Urothelium cell line (cell line): ENCODE measurements at places on chromosomes 7 and 10.

- DNase-seq: no peak
These were observed 24.6 kb upstream of the BHLHA15 start for GRCh38 chr7:98186452-98187137.

- peak; percentile 77 for DNase-seq
These were observed 822 bp downstream of the SAMD9L start for GRCh38 chr7:93147363-93147762.

DNA sequence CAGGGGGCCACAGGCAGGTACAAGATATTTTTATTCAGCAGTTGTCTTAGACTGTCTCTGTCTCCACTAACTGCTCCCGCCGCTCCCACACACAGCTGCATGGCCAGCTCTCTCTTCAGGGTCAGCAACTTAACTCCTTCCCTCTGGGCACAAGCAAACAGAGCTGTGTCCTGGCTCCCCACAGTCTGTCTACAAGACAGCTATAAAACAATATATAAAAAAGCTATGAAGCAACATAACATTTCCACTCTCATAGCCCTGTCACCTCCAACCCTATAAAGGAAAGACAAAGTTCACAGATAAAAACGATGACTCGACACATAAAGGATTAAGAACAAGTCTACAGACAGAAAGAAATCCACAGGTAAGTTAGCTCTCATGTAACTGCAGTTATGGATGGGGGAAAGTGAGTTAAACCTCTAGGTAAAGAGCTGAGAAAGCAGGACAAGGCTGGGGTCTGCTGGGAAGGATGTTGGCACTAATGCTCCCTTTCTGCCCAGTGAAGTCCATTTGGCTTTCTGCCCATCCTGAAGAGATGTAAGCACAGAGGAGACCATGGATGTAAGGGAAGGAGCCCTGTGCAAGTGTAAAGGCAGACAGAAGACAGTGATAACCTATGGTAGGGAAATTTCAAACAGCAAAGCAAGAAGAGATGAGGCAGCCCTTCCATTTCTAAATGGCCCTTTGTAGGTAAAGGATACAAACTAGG is 27.0 kb downstream of the RAPGEF5 start:
- no peak for DNase-seq

DNA sequence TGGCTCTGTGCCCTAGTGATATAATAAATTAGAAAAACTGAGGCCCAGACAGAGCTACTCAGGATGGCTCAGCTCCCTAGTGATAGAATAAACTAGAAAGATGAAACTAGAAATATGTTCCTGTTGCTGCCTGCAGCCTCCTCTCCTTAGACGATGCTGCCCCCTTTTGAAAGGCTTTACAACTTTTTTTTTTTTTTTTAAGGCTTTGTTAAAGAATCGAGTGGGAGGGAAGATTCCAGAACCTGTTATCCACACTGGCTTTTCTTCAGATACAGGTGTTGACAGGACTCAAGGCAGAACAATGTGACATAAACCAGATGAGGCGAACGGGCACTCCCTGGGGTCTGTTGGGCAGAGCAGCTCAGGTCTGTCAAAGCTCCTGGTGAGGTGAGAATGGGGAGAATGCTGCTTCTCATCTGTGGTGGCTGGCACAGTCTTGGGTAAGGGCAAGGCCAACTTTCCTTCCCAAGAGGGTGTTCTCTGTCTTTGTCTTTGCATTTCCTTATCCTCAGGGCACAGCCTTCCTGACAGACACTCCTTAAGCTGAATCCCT is 175.1 kb downstream of the COBL start:
- DNase-seq: peak; percentile 54

DNA sequence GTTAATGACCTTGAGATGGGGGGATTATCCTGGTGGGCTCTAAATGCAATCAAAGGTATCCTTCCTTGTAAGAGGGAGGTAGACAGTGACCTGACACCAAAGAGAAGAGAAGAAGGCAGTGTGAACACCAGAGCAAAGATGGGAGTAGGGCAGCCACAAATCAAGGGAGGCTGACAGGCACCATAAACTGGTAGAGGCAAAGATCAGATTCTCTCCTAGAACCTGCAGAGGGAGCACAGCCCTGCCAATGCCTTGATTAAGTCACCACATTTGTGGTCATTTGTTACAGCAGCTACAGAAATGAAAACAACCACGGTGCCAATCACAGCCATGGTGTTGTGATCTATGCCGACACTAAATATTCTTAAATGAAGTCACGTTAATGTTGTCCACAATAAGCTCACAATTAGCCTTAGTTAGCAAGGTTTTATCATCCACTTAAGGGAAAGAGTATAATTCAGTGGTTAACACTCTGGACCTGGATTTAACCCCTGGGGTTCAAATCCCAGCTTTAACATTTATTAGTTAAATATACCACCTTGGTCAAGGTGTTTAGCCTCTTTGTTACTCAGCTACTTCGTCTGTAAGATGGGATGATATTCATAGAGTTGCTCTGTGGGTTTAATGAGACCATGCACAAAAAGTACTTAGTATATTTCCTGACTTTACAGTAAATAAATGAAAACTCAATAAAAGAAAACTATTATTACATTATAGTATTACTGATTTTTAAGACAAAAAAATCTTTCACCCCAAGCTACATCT is 70.8 kb downstream of the SGMS1 start:
- peak; percentile 16 for DNase-seq

- no peak for DNase-seq
These were observed 197.7 kb downstream of the TCERG1L start for GRCh38 chr10:131113709-131114291.

DNA sequence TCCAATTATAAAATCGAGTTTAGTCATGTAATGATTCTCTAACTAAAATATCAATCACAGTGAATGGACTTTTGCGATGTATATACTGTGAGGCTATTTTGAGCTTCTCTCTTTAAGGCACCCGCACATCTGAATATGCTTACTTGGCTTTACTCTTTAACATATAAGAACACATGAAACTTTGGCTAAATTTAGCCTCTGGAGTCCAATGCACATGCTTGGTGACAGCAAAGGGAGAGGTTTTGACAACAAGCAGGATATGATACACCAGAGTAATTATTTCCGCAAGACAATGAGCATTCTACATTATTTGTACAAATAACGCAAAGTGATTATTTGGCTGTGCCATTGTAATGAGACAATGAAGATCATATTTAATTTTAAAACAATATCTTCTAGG is 72.4 kb downstream of the ARID5B start:
- no peak for DNase-seq

DNA sequence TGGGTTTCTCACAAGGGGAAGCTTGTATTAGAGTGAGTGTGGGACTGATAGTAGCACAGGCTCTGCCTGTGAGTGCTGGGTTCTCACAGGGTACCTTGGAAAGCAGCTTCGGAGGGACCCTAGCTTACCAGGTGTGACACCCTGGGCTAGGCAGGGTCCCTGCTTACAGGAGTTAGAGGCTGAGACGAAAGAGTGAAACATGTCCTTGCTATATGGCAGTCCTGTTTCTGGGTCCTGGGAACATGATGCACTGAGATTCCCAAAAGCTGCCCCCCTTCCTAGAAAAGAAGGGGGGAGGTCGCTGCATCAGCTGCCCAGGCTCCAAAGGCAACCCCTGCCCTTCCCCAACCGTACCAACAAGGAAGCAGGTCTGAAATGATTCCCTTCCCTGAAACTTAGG is 6.3 kb upstream of the ARHGAP22 start:
- no peak for DNase-seq

GRCh38 chr10:68333440-68334431 is 1.0 kb upstream of the PBLD start:
- DNase-seq: no peak

- peak; percentile 59 for DNase-seq
These were observed 65.8 kb upstream of the FRMD4A start for GRCh38 chr10:14396411-14397048.

- DNase-seq: no peak
These were observed 53.7 kb downstream of the KCNH2 start for GRCh38 chr7:150924369-150924781.

- DNase-seq: peak; percentile 42
These were observed 179.9 kb downstream of the PTPRN2 start for GRCh38 chr7:158407581-158408317.

GRCh38 chr10:106714734-106715555 is 449.6 kb downstream of the SORCS1 start:
- no peak for DNase-seq

- DNase-seq: no peak
These were observed 49.7 kb upstream of the NRF1 start for GRCh38 chr7:129561677-129562359.

DNA sequence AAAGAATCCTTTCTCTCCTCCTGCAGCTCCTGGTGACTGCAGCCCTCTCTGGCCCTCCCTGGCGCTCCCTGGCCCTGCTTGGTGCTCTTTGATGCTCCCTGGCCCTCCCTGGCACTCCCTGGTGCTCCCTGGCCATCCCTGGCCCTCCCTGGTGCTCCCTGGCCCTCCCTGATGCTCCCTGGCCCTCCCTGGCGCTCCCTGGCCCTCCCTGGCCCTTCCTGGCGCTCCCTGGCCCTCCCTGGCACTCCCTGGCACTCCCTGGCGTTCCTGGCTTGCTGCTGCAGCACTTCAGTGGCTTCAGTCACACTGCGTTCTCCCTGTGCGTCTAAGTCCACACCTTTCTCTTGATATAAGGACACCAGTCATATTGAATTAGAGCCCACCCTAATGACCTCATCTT is 15.2 kb upstream of the FGFR2 start:
- DNase-seq: no peak

DNA sequence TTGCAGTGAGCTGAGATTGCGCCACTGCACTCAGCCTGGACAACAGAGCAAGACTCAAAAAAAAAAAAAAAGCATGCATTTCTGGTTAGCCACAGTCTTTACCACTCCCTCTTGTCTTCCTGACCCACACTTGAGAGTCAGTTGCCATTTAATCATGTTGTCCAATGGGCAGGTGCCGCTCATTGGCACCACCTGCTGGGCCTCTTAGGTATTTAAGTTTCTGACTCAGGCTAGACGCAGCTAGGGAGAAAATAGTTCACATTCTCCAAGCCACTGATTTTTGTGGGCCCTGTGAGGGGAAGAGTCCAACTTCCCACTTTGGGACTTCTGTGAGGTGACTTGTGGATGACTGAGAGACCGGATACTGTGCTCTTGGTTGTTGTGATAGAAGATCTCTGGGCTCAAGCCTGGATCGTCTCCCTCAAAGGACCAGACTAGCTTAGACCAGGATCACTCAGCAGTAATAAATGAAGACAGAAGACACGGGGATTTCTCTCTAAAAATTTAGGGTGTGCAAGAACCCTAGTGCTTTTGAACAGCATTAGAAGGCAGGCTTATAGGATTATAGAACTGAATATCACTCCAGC is 26.8 kb upstream of the SORCS3 start:
- DNase-seq: peak; percentile 64

DNA sequence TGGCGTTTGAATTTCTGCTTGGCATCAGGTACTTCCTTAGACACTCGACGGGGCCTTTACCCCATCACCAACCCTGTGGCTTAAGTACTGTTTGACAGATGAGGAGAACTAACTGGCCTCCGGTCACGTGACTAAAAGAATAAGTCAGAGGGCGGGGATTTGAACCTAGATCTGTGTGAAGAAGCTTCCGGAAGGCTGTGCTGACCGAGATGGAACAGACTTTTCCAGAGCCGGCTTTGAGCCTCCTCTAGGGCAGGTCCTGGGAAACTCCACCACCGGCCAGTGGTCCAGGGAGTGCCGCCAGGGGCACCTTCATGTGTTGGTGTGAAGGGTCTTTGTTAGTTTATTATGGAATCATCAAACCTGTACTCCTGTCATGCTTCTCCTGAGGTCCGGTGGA is 26.9 kb downstream of the CAMK1D start:
- DNase-seq: no peak

DNA sequence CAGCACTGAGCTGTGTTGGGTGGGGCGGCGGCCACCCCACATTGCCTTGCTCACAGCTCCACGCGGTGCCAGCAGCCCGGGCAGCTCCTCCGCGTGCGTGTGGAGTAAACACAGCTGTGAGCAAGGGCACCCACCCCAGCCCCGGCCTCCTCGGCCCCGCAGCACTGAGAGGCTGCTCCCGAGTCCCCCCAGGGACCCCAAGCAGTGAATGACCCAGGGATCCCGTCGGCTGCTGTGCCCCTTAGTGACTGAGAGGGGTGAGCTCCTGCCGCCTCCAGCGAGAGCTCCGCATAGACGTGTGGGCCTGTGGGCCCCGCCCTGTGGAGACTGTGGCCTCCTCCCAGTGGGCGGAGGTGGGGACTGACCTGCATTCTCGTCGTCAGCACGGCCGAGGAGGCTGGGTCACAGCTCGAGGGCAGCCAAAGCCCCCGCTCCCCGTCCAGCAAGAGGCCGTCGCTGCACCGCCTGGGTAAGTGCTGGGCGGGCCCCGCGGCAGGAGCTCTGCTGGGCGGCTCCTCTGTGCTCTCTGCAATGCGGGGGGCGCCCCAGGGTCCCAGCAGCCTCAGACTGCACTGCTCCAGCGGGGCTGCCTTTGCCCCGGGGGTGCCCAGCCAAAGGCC is 29.9 kb upstream of the UTF1 start:
- no peak for DNase-seq

DNA sequence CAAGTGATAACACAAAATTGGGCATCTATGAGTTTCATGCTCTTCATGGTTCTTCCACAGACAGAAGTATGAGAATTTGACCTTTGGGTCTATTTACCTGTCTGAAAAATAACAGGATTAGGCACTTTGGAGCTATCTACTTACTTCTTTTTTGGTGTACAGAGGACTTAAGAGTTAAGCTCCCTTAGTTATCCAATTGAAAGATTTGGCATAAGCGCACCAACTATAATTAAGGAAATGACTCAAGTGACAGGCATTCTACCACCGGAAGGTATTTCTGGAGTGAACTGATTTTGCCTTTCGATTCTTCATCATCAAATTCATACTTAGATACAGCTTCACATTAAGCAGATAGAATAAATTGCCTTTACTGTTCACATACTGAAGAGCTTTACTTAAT is 43.9 kb downstream of the IFIT5 start:
- no peak for DNase-seq

DNA sequence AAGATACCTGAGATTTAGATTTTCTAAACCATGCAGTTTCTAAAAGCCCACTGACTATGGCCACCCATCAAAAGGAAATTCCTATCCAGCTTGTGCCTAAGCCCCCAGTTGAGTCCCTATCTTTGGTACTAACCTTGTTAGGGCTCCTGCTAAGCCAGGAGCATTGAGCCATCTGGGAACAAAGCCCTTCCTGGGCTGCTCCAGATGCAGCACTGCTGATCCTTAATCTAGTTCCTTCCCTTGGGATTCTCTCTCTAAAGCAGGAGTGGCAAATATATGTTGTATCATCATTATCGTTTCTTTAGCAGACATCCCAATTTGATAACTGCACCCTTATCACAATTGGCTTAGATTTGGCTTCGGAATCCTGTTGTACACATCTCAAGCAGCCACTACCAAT is 24.7 kb upstream of the PDLIM1 start:
- DNase-seq: no peak

DNA sequence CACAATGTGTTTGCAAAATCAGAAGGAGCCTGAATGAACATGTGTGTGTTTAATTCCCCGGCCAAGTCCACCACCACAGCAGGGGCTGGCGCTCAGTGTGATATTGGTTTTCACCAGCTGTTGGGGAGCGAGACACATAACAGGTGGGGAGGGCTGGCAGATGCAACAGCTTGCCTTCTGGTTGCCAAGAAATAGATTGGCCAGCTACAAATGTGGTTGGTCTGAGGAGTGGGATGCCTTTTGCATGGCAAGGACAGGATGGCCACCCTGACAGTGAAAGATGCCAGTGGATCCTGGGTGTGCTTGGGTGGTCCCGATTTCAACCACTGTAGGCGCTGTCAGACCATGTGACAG is 292.5 kb upstream of the FZD8 start:
- DNase-seq: no peak

- DNase-seq: no peak
These were observed 36.5 kb downstream of the CAMK2B start for GRCh38 chr7:44288811-44289340.
